ENCODE measurements at places on chromosomes 1 and 21.

- no peak for DNase-seq
These were observed 67.2 kb upstream of the CNN3 start for GRCh38 chr1:94993931-94994645.

DNA sequence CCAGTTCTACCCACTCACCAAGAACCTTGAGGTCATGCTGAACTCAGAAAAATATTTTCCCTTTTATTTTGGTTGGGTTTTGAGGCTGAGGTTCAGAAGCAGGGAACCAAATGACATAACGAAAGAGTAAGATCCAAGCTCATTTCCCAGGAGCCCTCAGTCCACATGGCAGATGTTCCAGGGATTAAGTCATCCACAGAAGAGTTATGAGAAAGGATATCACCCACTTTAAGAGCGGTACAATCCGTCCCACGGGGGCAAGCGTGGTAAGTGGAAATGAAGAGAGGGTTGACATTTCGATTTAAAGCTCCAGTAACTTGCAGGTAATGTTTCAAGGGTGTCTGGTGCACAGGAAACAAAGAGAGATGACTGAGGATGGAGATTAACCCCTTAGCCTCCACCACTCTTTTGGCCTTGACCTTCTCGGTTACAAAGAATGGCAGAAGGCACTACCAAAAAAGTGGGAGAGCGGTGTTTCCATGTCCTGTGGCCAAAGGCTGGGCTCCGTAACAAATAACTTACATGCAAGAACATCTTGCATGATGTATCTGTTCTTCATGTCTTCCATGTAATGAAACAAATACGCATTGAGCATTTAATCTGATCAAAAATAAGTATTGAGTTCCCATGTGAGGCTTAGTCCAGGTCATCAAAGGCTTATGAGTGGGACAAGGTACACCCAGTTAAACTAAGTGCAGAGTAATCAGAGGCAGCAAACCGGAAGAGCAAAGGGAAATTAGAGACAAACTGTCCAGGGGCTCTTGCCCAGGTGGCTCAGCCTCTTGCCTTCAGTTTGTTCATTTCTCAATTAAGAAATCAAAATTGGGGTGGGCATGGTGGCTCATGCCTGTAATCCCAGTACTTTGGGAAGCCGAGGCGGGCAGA lies 241.4 kb downstream of the TOMM20 start:
- DNase-seq, result no peak

GRCh38 chr1:13617108-13617507 lies 33.5 kb downstream of the PDPN start:
- DNase-seq, result no peak

GRCh38 chr1:93847811-93848288 lies 31.2 kb downstream of the DNTTIP2 start:
- peak; percentile 71 for DNase-seq

DNA sequence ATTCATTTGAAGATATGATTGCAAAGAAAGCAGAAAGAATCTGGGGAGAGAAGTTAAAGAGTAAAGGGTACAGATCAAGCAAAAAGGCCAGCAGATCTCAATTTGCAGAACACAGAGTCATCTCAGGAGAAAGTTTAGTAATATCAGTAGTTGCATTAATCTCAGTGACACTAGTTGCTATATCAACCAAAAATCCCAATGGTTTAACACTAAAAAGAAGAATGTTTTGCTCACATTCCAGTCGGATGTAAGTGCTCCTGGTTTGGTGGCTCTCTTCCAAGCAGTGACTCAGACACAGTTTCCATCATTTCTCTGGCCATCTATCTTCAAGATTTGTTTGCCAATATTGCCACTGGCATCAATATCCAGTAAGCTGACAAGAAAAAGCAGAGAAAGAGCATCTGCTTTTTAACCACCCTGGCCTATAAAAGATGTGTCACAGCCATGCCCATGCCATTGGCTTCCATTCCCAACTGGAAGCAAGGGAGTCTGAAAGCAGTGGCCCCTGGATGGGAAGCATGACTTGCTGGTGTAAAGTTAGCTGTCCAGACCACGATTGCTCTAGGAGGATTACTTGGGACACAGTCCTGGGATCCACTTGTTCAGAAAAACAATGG lies 45.5 kb upstream of the AIM2 start:
- DNase-seq, result no peak

- DNase-seq, result no peak
These were observed 6.1 kb downstream of the TNFSF18 start for GRCh38 chr1:173044656-173045055.

DNA sequence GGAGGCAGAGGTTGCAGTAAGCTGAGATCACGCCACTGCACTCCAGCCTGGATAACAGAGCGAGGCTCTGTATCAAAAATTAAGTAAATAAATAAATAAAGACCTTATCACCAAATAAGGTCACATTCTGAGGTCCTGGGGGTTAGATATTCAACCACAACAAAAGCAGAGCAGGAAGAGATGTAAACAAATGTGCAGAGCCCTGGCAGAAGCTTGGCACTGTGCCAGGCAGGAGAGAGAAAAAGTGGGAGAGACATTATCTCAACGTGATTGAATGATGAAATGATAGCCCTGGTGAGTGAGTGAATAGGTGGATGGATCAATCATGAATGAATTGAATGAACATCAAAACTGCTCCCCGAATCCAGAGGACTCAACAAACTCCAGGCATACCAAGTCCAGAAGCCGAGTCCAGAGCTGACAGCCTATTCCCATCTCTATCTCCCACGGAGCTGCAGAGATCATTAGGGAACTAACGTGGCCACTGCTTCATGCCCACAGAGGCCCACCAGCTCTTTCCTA lies 150.7 kb downstream of the TOMM20 start:
- peak; percentile 98 for DNase-seq

DNA sequence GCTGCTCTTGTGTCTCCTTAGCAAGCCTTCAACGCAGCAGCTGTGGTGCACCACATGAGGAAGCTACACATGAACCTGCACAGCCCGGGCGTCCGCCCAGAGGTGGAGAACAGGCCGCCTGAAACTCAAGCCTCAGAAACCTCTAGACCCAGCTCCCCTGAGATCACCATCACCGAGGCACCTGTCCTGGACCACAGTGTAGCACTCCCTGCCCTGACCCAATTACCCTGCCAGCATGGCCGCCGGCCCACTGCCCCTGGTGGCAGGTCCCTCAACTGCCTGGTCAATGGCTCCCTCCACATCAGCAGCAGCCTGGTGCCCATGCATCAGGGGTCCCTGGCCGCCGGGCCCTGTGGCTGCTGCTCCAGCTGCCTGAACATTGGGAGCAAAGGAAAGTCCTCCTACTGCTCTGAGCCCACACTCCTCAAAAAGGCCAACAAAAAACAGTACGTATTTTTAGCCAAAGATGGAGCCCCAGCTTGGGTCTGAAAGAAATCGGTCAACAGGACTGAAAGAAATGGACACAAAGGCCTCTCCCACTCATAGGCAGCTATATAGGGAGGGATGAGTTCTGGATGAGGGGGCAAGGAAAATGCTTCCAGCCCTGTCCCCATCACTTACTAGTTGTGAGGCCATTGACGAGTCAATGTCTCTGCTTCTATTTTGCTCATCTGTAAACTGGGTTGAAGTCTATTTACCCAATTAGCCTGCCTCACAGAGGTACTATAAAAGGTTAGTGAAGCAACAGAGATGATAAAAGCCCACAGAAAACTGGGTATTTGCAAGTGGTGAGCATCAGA lies 28.5 kb downstream of the CAMK1G start:
- no peak for DNase-seq

- DNase-seq, result peak; percentile 70
These were observed 6.7 kb upstream of the WNT2B start for GRCh38 chr1:112501810-112502641.

DNA sequence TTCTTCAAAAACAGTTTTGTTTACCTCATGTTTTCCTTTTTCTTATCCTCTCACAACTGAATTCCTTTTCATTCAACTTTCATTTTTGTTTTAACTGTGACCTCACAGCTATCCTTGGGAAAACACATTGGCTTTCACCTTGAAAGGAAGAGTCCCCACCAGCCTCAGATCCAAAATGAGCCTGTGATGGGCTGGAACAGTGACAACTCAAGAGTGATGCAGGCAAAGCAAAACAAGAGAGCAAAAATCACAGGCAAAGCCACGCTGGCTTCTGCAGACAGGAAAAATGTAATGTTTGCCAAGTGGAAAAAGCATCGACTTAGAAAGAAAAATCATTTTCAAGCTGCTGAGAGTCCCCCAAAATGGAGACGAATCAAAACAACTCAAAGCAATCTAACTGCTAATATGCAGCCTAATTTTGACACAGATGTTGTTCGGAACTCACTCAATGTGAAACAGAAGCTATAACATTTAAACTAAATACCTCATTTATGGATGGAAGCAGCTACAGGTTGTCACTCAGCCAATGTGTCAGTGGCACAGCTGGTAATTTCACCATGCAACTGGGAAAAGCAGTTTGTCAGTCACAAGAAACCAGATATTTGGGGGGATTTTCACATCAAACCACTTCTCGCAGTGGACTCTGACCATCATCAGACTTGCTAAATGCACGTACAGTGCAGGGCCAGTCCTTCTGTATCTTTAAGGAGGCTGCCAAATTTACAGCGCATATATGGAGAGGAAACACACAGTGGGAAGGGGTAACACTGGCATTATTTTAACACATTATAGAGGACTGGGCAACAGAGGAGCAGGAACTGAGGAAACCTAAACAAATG lies 50.7 kb downstream of the ALG14 start:
- no peak for DNase-seq

DNA sequence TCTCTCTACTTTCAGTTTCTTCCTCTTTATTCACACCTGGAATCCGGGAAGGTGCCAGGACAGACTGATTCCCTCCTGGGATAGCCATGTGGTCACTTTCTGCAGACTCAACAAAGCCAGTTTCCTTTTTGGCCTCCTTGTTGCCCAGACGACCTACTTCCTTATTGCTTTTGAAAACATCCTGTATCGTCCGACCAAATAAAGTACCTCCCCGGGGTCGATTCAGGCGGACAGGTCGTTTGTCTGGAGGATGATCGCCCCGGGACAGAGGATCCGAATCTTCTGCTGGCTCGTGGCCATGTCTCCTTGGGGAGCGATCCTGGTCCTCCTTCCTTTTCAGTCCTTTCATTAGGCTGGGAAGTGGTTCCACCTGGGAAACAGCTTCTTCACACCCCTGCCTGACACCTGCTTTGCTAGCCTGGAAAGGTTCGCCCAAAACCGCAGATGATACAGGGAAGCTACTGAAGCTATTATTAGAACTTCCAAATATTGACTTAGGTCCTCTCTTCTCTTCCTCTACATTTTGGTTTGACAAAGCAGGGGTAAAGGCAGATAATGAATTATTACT lies 1.2 kb downstream of the MCM3AP start:
- DNase-seq, result no peak

DNA sequence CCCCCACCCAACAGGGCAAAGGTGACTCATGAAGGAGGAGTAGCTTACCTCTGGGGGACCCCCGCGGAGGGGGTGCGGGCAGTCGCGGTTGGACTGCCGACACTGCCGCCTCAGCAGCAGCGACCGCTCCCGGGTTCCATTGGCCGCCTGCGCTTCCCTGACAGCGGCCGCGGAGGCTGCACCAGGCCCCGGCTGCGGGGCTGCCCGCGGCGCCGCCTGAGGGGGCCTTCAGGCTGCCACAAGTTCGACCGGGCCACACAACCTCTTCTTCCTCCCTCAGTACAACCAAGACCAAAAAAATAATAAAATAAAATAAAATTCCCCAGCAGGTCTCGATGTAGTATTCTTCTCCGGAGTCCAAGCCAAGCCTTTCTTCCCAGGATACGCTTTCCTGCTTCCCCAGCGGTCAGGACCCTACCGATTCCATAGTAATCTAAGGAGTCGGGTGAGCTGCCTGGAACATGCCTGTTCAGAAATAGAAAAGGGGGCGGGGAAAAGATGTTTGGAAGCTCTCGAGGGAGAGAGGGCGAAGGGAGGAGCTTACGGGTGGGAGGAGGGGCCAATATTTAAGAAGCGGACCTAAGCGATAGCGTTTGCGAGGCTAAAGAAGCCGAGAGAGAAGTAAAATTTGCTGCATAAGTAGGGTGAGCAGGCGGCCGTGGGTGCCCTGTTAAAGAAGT lies at the start of gene PI4KB:
TSS of gene PI4KB (minus strand) at position 194 of the 680 bp plus-strand sequence. CDS start 10,935 bp downstream, outside the sequence.
- DNase-seq, result peak; percentile 97

DNA sequence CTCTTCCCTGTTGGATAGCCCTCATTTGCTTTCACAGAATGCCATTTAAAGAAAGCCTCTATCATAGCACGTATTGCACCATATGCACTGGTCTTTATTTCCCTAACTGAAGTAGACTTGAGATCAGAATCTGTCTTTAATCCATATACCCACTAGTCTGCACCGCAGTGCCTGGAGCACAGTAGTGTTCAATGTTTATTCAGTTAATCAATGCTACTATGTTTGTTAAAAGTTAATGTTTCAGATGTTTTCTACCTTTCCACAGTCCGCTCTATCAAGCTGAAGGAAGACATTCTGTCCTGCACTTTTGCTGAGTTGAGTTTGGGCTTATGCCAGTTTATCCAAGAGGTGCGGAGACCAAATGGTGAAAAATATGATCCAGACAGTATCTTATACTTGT lies 139.2 kb downstream of the ZMYM4 start:
- no peak for DNase-seq

GRCh38 chr1:31957701-31958674 lies 19.8 kb upstream of the PTP4A2 start:
- no peak for DNase-seq

DNA sequence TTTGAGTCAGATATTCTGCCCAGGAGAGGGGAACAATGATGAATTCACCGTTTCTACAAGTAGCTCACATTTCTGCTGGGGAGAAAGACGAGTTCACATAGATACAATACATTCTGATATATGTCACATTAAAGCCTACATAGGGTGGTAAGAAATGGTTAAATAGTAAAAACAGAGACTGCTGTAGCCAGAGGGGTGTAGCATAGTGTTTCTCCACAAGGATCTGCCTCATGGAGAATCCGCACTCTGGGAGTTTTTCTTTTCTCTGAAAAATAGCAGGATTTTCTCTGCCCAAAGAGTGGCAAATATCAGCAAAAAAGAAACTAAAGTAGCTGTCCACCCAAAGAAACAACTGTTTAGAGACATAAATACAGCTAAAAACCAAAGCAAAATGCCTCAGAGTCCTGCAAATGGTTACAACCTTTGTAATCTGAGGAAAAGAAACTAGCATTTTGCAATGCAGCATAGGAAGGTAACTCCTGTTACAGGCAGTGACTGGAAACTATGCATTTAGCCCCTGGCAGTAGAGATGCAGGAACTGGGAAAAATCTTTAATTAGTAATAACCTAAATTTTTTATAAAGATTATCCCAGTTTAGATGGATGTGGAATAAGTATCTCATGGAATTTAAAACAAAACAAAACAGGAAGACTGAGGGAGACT lies 1126.7 kb upstream of the ADGRL2 start:
- DNase-seq, result no peak

DNA sequence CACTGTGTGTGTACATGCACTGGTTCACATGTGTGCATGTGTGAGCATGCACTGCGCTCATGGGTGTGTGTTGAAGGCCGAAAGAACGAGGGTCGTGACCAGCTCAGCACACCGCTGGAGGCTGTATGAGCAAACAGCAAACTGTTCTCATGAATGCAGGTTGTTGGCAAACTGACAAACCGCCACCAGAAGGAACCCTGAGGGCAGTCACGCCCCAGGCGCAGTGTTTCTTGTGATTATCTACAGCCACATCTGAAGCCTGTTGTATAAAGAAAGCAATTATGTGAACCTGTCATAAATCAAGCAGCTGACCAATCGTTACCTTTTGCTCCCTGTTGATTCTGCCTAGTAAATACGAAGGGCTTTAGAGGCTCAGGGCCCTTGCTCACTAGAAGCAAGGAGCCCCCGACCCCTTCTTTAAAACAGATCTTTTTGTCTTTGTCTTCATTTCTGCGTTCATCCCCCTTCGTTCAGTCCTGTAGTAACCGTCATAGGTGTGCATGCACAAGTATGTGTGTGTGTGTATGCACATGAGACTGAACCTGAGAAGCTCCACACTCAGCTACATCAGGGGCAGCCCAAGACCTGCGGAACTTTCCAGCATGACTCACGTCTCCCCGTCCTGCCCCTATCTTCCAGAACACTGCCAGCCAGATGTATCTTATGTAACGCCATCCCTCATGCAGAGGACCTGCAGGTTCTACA lies 16.8 kb upstream of the RIPK4 start:
- DNase-seq, result peak; percentile 98

Data from SW480 (cell line).